Urinary bladder (tissue), 4 donors: ENCODE measurements at places on chromosomes 3 and 15. TPM values are rescaled to one million over a fixed set of nuclear protein-coding genes. Genes with fewer than 3 reads are reported as not detected.

Gene SLC30A4
- total RNA-seq: 26.9 TPM

Gene TICRR
- 2.9 TPM for total RNA-seq

Gene GPR62
- total RNA-seq: not detected

Gene CCDC39
- not detected for total RNA-seq

Gene CCDC33
- 0.42 TPM for total RNA-seq
